ENCODE measurements at places on chromosomes 3 and 15.

DNA sequence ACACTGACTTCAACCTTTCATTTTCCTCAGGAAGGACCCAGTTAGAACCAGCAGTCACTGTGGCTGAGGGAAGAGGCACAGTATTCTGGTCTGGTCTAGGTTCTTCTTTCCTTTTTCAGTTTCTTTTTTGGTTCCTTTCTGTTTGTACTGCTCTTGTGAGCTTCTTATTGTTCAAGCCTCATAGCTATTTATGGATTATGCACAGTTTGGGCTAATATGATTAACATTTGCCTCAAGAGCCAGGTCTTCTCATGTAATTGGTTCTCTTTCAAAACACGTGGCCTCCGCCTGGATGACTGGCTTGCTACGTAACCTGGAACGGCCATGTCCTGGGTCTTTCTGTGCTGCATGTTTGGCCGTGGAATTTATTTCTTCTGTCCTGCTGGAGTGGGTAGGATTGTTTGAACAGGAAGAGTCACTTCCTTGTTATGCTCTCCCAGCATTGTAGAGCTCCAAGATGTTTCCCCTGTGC, 43.3 kb downstream of the RBMS3 start:
- DNase-seq, result no peak

- no peak for DNase-seq
These were observed 3.7 kb upstream of the CLDN1 start for GRCh38 chr3:190325923-190326322.

DNA sequence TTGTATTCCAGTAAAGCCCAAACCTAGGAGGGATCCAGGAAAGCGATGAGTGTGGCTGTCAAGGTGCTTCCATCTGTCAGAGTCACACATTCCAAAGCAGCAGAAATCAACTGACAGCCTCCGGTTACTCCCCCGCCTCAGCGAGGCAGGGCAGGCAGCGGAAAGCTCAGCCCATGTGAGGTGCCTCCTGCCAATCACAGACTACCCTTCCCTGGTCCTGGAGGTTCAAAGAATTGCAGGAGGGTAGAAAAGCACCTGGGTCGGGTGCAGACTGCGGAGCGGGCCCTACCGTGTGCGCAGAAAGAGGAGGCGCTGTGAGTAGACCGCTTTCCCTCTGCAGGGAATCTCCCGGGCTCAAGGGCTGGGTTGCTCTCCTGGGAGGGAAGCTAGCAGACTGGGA, at the start of gene UPK1B:
TSS of gene UPK1B (plus strand) at position 274 of the 400 bp plus-strand sequence. CDS start 13,144 bp downstream, outside the sequence.
- no peak for DNase-seq

DNA sequence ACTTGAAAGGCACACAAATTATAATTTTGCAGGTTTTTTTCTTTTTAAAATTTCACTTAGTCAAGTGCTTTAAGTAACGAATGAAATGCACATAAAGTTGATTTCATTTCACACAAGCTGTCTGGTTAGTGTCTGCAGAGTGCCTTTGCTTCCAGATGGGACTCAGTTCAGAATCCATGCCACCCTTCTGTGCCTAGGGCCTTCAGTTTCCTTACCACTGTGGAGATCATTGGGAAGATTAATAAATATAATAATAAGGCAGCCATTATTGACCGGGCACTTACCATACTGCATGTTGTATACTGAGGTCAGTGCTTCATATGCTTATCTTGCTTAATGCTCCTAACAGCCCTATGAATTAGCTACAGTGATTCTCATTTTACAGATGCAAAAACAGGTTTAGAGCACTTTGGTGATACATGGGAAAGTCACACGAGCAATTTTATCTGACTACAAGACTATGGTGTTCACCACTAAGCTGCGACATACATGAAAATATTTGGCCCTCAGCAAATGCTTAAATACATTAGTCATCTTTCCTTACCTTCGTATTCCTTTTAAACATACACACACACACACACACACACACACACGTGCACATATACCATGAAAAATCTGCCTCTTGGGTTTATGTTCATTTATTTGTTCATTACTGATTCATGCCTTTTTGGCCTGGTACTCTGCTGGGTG, 3.1 kb downstream of the NMNAT3 start:
- no peak for DNase-seq

DNA sequence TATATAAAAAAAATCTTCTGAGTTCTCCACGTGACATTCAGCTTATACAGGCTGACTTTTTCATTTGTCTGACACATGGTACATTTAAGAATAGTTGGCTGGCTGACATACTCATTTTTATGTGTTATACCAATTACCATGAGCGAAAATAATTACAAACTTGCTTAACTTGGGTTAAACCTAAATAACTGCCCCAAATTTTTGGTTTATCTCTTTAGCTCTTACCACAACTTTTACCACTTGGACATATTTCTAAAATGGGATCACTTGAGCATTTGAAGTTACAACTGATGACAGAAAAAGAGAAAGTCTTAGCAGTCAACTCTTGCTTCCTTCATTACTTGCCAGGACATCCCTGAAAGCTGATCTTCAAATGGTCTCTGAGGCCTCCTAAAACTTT, 618.1 kb downstream of the RBMS3 start:
- no peak for DNase-seq

- DNase-seq, result no peak
These were observed 61.6 kb upstream of the STAC start for GRCh38 chr3:36318621-36319200.

GRCh38 chr15:40693904-40694687, 878 bp upstream of the RAD51 start:
- no peak for DNase-seq

DNA sequence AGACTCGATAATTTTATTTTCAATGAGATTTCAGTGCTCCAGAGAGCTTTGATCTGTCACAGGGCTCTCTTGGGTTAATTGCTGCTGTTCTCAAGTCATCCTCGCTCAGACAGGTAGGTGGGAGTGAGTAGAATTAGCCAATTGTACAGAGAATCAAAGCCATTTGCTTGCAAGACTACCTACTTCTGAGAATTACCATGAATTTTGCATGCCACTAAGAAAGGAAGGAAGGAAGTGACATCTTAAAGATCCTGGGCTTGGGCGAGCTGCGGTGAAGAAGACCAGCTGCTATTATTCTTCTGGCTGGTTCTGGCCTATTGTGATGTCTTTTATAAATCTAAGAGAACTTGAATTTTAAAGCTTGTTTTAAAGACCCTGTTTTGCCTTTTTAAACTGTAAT, 154.1 kb upstream of the LPP start:
- DNase-seq, result no peak

DNA sequence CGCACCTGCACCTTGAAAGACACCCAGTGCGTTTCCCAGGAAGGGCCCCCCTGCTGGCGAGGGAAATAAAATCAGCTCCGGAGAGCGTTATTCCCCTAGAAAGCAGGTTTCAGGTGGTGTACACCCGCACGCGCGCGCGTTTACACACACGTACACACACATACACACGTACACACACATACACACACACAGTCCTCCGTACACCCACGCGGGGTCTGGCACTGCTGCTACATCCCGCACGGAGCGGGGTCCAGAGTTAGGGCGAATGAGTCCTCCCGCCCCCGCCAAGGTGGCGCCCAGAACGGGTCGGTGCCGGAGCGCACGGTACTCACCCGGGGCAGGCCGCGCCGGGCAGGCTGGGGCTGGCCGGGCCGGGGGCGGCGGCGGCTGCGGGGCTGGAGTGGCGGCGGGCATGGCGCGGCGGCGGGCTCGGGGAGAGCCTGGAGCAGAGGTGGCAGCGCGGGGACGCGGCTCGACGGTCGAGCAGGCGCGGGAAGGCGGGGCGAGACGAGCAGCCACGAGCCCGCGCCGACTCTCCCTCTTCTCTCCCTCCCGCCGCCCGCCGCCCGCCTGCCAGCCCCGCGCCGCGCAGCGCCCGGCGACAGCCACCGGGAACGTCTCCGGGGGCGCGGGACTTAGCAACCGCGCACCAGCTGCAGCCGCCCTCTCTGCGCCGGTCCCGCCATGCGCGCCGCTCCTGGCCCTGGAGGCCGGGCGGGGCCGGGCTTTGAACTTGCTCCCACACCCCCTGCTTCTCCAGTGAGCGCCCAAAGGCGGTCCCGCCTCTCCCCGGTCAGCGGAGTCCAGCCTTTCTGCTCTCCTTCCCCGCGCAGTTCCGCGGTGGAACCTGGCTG, at the start of gene DCLK3:
TSS of gene DCLK3 (minus strand) at position 704 of the 854 bp plus-strand sequence. CDS start at position 414, 290 bp downstream.
- DNase-seq, result no peak

- no peak for DNase-seq
These were observed 3.4 kb upstream of the CPOX start for GRCh38 chr3:98596541-98597500.

GRCh38 chr15:70437882-70438451, 325.4 kb downstream of the UACA start:
- DNase-seq, result no peak

DNA sequence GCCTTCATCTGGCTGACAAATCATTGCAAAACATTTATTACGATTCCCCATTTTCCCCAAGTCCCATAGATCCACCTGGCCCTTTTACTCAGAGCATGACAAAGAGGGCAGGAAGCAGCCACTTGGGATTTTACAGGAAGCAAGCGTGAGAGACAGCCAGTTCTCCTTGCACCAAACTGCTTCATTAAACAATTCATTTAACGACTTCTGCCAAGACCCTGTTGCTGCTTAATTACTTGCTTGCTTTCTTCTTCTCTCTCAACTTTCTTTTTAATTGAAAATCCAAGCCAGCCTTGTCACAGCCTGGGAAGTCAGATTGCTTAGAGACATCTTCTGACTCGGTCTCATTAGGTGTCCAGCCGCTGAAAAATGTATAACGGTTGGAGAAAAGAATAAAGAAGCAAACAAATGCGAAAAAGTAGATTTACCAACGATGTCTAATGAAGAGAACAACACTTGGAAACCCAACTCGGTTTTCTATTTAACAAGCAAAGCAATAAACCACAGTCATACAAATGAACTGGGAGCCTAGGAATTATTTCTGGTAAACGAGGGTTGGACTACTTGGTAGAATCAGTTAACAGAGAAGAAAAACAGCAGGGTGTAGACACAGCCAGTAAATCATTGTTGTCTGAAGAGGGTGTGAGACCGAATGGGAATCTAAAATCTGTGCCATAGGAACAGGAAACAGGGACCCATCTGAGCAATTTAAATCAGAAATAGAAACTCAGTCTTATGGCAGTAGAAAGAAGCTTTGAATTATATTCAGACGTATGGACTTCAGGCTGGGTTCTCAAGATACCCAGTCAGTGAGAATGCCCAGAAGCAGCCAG, 298.3 kb downstream of the LRRC3B start:
- DNase-seq, result no peak

- DNase-seq, result no peak
These were observed 93.0 kb upstream of the LPP start for GRCh38 chr3:188060840-188061544.

DNA sequence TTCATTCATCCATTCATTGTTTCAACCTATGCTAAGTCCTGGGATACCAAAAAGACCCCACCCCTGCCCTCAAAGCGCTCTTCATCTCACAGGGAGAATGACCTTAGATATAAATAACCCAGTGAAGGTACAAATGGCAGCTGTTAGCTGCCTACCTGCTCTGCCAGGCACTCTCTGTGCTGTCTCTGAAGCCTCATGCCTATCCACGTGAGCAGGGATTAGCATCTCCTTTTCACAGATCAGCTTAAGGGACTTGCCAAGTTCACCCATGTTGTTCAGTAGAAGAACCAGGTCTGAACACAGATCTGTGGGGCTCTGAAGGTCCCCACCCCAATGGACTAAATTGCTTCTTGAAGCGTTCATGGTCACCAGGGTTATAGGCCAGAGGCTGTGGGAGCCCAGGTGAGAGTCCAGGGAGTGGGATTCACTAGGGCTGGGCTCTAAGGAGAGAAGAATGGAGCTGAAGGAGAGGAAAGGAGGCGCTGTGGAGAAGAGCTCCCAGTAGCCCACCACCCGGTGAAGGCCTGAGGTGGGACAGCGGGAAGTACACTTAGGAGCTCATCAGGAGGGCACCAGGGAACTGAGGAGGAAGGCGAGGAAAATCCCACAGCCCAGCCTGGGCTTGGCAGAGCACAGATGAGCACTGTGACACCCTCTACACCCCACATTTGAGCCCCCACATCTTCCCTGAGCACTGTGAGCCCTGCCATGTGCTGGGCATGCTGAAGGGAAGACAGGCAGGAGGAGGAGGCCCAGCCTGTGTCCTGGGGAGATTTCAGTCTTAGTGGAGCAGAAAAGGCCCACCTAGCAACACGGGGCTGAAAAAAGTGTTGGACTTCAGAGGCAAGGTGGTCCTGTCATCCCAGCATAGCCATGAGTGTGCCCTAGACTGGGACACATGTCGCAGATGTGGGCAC, 20.4 kb downstream of the RBP1 start:
- no peak for DNase-seq

GRCh38 chr3:177321819-177322218, 124.5 kb upstream of the TBL1XR1 start:
- no peak for DNase-seq

DNA sequence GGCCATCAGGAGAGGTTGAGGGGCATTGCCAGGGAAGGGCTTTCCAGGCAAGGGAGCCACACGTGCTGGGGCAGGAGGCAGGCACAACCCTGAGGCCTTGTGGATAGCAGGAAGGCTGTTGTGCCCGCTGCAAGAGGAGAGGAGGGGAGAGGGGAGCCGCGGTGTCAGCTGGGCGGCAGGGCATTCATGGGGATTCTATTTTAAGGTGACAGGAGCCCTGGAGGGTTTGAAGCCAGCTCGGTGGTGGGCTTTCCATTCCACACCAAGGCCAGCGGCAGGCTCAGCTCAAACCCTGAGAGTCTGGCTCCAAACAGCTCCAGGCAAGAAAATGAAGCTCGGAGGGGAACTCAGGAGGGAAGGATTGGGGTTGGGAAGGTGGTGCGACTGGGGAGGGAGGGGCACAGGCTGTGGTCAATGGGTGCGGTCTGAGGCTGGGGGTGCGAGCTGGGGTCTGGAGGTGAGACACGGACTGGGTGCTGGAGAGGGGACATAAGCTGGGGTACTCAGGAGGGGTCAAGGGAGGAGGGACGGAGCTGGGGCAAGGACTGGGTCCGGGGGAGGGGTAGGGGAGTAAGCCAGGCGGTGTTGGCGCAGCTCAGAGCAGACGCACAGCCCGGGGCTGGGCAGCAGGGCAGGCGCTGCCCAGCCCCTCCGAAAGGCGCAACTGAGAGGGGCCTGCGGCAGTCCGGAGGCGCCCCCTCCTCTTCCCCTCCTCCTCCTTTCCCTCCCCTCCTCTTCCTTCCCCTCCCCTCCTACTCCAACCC, 43.4 kb downstream of the TPRA1 start:
- no peak for DNase-seq

DNA sequence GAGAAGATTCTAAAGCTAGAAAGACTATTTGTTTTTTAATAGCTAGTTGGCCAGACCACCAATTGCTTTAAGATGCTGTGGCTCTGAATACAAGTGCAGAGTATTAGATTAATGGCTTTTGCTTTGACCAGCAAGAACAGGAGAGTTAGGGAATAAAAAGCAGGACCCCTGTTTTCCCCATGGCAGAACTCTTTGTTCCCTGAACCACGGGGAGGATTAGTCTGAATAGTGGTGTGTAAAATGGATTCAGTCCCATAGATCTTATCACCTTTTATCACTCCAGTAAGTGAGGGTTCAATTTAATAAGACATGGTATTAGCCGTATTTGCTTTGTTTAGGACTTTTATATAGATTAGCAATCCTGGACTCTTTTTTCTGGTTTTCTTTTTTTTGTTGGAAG, 562.6 kb upstream of the DPPA4 start:
- no peak for DNase-seq

GRCh38 chr3:82561784-82562183, 800.3 kb upstream of the GBE1 start:
- DNase-seq, result no peak

GRCh38 chr3:155325263-155325835, 31.9 kb upstream of the STRIT1 start:
- DNase-seq, result no peak

GRCh38 chr3:18351823-18352744, 73.1 kb downstream of the SATB1 start:
- DNase-seq, result no peak
